ENCODE measurements at places on chromosomes 2 and 18.

GRCh38 chr2:142989273-142990204 lies 112.1 kb downstream of the KYNU start:
- no peak for DNase-seq

DNA sequence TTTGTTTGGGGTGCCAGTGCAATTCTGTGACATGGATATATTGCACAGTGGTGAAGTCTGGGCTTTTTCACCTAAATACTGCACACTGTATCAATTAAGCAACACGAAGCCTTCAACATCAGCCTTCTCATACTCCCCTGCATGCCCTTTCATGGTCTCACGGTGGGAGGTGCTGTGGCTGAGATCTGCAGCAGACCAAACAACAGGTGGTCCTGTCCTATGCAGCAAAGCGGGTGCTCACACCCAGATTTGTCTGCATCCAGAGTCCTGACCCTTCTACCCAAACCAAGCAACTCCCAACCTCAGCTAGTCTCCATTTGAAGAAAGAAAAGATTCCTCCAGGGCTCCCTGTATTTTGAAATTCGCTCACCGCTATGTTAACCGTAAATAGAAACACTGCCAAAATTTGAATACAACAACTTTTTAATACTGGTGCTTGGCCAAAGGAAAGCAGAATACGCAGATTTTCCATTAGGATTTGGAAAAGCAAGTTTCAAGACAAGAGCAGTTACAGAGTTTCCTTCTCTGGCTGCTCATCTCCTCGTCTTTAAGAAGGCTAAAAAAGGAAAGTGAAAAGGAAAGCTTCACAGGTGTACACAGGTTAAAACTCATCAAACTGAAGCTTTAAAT lies 34.9 kb downstream of the FAM168B start:
- no peak for DNase-seq

GRCh38 chr18:7388741-7389140 lies 157.9 kb downstream of the LRRC30 start:
- no peak for DNase-seq

- no peak for DNase-seq
Measured at GRCh38 chr18:73670524-73670923, 477.1 kb downstream of the FBXO15 start.

DNA sequence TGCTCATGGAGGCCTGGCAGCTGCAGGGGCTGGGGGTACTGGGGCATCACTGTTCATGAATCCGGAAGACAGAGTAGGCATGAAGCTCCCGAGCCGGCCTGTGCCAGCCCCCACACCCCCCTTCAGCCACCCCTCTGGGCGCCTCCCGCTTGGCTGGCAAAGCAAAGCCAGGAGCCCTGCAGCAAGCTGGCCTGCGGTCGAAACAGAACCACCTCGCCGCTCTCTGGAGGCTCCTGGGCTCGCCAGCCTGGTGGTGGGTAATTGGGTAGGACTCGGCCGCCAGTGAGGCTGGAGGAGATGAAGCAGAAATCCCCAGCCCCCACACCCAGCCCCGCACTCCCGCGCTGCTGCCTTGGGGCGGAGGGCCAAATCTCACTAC lies 70.9 kb upstream of the GPC1 start:
- no peak for DNase-seq
